ENCODE measurements at places on chromosomes 7 and 10.

DNA sequence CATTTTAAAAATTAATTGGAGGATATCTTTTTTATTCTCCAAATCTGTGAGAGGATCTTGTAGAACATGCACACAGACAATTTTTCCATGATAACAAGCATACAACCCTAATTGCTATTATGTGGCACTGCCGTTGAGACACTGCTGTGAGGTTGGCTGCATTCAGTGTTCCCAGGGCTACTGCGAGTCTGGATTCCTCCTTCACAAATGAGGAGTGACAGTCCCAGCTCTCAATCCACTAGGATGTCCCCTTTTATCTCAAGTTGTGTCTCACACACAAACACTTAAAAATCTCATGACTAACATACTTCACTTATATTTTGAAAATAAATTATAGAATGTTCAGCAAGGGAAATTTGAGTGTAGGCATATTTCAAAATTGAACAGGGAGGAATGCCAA, 14.1 kb downstream of the NEUROD6 start:
- DNase-seq: no peak

GRCh38 chr7:144009361-144009760, 9.2 kb downstream of the OR6B1 start:
- no peak for DNase-seq

- DNase-seq: no peak
Measured at GRCh38 chr7:43625980-43626379, 43.1 kb downstream of the STK17A start.

- DNase-seq: no peak
Measured at GRCh38 chr10:15169555-15170401, 1.3 kb upstream of the NMT2 start.

DNA sequence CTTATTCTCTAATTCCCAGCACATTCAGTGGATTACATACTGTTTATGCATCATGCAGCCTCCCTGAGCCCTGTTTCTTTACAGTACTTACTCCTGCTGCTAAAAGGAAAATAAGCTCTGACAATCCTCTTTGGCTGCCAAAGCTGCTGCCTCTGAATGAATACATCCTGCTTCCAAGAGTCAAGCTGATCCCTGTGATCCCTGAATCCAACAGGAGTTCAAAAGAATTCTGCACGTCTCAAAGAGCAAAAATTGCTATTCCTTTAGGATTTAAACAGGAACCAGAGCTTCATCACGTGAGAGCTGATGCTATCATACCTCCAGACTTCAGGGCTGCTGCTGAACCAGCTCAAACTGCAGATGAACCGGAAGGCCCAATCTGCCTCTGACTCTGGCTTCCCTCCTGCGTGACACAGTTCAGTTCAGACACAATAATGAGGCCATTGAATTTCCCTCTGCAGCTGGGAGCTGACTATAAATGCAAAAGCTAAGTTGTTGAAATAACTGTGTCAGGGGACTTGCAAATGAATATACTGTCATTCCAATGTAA, 851.0 kb upstream of the PHF14 start:
- DNase-seq: peak; percentile 21

DNA sequence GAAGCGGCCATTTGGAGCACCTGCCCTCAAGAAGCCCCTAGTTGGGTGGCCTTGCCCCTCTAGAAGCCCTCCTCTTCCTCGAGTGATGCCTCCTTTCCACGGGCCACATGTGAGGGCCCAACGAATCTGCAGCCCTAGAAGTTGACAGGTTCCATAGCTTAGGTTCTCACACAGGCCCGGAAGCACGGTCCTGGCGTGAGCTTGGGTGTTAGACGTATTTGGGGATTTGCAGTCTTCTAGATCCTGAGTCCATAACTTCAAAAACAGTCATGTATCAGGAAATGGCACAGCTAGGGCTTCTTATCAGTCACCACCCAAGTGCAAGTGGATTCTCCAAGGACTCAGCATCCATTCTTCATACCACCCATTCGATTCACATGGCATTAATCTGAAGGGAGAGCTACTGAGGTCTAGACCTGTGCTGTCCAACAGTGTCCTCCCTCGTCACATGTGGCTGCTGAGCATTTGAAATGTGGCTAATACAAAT, 477 bp upstream of the FBXW4 start:
- DNase-seq: no peak

Measured in glutamatergic neuron (in vitro differentiated cells).